GM03348 (cell line): ENCODE measurements at places on chromosomes 2 and 18.

DNA sequence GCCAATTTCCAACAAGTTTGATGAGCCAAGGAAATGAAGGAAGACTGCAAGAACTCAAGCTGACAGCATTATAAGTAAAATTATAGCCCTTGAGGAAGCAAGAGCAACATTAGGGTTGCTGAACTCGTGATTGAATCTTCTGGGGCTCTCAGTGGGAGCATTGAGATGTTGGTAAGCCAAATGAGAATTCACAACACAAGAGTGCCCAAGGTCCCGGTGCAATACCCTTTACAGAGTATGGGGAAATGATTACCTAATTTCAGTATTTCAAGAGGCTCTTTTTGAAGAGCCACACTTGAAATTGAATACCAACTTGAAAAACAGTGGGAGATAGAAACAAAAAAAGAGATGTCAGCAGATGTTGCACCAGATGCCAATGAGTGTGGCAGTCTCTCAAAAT is 554.5 kb downstream of the STK39 start:
- no peak for DNase-seq

DNA sequence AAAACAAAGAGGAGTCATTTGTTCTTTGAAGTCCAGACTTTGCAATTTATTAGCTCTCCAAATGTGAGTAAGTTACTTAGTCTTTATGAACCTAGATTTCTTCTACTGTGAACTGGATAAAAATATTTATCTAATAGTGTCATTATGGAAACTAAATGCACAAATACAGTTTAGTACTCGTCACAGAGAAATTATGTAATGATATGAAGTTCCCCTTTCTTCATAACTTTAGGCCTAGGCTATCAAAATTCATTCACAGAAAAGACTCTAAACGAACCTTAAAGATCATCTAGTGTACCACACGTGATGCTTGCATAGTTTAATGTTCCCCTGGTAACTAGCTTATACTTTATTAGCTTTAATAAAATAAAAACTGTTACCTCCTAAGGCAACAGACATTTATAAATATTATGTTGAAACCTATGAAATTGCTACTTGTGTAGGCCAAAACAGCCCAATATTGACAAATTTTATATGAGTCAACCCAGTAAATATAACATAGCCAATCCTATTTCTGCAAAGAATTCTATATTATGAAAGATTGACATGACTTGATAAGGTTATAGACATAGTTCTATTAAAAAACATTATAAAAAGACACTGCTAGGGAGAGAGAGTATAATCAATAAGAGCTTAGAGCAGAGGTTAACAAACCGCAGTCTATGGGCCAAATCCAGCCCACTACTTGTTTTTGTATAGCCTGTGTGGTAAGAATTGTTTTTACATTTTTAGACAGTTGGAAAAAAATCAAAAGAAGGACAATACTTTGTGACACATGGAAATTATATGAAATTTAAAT is 44.9 kb upstream of the ITPRID2 start:
- DNase-seq = no peak

DNA sequence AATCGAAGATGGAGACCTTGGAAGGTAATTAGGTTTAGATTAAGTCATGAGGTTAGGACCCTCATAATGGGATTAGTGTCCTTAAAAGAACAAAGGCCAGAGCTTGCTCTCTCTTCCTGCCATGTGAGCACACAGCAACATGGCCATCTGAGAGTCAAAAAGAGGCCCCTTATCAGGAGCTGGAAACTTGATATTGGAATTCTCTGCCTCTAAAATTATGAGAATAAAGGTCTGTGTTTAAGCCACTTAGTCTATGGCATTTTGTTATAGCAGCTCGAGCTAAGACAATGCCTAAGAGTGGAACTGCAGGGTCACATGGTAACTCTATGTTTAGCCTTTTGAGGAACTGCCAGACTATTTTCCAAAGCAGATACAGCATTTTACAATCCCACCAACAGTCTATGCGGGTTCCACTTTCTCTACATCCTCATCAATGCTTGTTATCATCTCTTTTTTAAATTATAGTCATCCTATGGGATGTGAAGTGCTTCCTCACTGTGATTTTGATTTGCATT is 42.4 kb downstream of the THADA start:
- no peak for DNase-seq

- DNase-seq = no peak
Measured at GRCh38 chr2:8525582-8526402, 156.1 kb upstream of the ID2 start.

- DNase-seq = no peak
Measured at GRCh38 chr2:101852824-101853223, 138.9 kb upstream of the IL1R2 start.

DNA sequence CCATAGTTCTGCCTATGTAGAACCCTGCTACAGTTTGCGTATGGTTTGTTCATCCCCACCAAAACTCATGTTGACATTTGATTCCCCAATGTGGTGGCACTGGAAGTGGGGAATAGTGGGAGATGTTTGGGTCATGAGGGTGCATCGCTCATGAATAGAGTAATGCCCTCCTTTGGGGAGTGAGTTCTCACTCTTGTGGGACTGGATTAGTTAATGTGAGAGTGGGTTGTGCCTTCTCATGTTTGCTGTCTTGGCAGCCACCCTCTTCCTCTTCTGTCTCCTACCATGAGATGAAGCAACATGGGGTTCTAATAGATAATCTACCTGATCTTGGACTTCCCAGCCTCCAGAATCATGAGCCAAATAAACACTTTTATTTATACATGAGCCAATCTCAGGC is 237.2 kb upstream of the APCDD1 start:
- DNase-seq = no peak

- no peak for DNase-seq
Measured at GRCh38 chr2:4533806-4534205, 830.4 kb downstream of the DCDC2C start.

GRCh38 chr2:10120158-10120876 is 2.2 kb upstream of the RRM2 start:
- peak; percentile 97 for DNase-seq
